GM19239 (cell line): ENCODE measurements at places on chromosomes 4 and X.

DNA sequence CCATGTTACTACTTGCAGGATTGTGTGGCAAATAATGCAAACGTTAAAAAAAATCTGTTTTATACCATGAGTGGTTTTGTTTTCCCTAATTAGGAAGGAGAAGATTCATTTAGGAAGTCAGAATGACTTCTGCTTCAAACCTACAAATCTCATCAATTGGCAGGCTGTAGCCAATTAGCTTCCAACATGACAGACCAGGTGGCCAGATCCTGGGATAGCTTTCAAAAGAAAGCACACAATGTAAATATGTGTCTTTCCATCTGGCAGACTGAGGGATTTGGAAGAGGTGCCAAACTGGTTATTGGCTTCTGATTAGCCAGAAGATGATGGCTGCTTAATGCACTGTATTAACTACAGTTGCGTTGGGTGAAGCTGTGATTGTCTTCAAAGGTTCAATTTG lies 432.8 kb downstream of the ANKRD50 start:
- DNase-seq, result no peak

GRCh38 chrX:40152741-40153344 lies 55.1 kb upstream of the BCOR start:
- no peak for DNase-seq

GRCh38 chrX:57951666-57952319 lies 41.5 kb upstream of the ZXDA start:
- no peak for DNase-seq

- no peak for DNase-seq
Measured at GRCh38 chrX:21926527-21927278, 13.8 kb upstream of the SMS start.

DNA sequence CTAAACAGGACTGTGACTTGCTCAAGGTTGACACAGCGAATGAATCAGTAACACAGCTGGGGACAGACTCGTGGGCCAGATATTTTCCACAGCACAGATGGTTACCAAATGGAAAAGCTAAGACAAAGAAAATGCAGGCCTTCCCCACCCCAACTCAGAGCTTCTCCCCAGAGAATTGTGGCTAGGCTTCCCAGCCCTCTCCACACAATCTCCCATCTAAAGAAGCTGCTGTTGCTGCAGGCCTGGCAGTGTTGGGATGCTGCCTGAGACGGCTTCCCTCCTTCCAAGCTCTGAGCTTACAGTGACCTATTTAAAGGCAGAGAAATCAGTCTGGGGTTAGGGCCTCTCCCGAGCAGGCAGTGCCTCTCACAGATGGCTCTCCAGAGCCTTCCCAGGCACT lies 46.5 kb upstream of the PGRMC1 start:
- DNase-seq, result no peak

- DNase-seq, result no peak
Measured at GRCh38 chr4:10576236-10576635, 108.3 kb downstream of the CLNK start.
